ENCODE measurements at places on chromosomes 1 and 21. TPM values are rescaled to one million over a fixed set of nuclear protein-coding genes. Genes with fewer than 3 reads are reported as not detected.

The CD52 gene
- not detected for total RNA-seq

The AK5 gene
- 49.5 TPM for total RNA-seq

The LZIC gene
- 33.1 TPM for total RNA-seq

The NUDT4B gene
- total RNA-seq, result 11.2 TPM

The NCMAP gene
- not detected for total RNA-seq

The WASF2 gene
- 20.6 TPM for total RNA-seq

The NMNAT2 gene
- 0.50 TPM for total RNA-seq

The MAB21L3 gene
- 0.11 TPM for total RNA-seq

The BMP8A gene
- total RNA-seq, result 0.11 TPM

The LCE2C gene
- not detected for total RNA-seq

The ZNF697 gene
- 19.9 TPM for total RNA-seq

The TMEM61 gene
- not detected for total RNA-seq

The MAP3K7CL gene
- 11.8 TPM for total RNA-seq

The RORC gene
- total RNA-seq, result not detected

The EXO5 gene
- total RNA-seq, result 11.4 TPM

The PTCH2 gene
- 0.22 TPM for total RNA-seq

The PRAMEF9 gene
- not detected for total RNA-seq

The GUCA2A gene
- total RNA-seq, result not detected

The GCSAML gene
- total RNA-seq, result under 0.01 TPM

The CAPN8 gene
- under 0.01 TPM for total RNA-seq

The SRSF11 gene
- total RNA-seq, result 117 TPM

The LRRC38 gene
- total RNA-seq, result 0.50 TPM

The INSRR gene
- total RNA-seq, result under 0.01 TPM

The AIDA gene
- 67.4 TPM for total RNA-seq

The CRNN gene
- not detected for total RNA-seq

The MORN1 gene
- total RNA-seq, result 13.7 TPM

The RPTN gene
- total RNA-seq, result not detected

The CCDC30 gene
- 0.55 TPM for total RNA-seq

The MORC3 gene
- 53.5 TPM for total RNA-seq

The SIM2 gene
- total RNA-seq, result under 0.01 TPM

The SLAMF9 gene
- not detected for total RNA-seq

The SCCPDH gene
- 68.4 TPM for total RNA-seq

The TLCD4 gene
- total RNA-seq, result 0.75 TPM

The SYTL1 gene
- 0.11 TPM for total RNA-seq

The OVAAL gene
- total RNA-seq, result not detected

The ANXA9 gene
- total RNA-seq, result 1.3 TPM

The TNFRSF8 gene
- 0.37 TPM for total RNA-seq

The LENEP gene
- not detected for total RNA-seq

The HHIPL2 gene
- total RNA-seq, result 0.25 TPM
